ENCODE measurements at places on chromosomes 5 and 9.

DNA sequence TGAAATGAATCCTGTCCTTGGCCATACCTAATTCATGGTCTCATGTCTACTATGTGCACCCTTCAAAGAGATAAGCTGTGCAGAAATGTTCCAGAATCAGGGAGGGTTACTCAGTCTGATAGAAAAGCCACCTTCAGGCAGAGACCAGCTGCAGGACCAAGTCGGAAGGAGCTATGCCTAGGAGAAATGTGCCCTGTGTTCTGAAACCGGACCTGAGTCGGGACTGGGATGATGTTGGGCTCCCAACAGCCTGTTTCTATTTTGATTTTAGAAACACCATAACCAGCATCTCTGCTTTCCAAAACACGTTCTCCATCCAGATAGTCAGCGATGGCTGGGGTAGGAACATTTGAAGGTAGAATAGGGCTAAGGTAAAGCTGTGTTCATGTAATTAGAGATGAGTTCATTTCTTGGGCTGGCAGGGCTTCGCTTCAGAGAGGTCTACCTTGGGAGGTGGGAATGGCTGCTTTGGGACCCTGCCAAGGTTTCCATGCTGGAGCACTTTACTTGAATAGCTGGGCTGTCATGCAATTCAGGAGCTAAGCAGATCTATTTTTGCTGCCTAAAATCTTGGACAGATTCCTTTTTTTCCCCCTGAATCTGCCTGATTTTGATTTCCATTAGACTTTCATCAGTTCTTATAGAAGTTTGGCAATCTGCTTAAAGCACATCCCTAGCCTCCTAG, 2.8 kb downstream of the ADCY2 start:
- no peak for DNase-seq

- no peak for DNase-seq
Observed at GRCh38 chr5:168123631-168124528, 167.6 kb upstream of the WWC1 start.

GRCh38 chr5:107794741-107795140, 124.0 kb upstream of the EFNA5 start:
- DNase-seq: no peak

DNA sequence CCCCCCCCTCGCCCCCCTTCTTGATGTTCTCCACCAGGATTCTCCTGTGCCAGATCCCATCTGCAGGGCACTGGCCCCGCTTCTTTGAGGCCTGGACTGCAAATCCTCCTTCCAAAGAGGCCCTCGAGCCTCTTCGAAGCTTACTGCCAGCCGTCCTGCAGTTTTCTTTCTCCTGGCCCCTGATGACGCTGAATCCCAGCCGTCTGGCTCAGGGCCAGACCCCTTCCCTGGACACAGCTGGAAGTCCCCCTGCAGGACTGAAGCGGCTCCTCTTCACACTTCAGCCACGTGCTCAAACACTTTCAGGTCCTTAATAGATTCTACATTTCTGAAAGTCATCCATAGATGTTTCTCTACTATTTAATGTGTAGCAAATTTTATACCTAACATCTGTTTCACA, 121.5 kb downstream of the EHMT1 start:
- DNase-seq: no peak

DNA sequence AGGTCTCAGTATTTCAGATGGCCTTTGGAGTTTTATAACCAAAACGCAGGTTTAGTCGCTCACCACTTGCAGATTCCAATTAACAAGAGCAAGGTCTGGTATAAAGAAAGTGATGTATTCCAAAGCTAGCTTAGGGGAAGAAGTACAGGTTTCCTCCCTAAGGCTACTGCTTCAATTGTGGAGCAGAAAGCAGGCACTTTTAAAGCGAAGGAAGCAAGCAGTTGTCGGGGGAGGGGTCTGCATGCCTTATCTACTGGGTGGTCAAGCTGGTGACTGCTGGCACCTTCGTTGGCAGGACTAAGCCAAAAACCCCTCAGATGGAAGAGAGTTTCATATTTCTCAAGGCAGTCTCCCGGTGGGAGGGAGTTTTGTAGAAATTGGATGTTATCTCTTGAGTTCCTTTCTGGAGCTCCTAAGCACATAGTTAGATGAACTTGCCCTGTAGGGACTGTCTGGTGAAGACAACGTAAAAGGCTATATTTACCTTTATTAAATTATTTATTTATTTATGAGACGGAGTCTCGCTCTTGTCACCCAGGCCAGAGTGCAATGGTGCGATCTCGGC, 1.6 kb upstream of the TMEM245 start:
- DNase-seq: no peak

DNA sequence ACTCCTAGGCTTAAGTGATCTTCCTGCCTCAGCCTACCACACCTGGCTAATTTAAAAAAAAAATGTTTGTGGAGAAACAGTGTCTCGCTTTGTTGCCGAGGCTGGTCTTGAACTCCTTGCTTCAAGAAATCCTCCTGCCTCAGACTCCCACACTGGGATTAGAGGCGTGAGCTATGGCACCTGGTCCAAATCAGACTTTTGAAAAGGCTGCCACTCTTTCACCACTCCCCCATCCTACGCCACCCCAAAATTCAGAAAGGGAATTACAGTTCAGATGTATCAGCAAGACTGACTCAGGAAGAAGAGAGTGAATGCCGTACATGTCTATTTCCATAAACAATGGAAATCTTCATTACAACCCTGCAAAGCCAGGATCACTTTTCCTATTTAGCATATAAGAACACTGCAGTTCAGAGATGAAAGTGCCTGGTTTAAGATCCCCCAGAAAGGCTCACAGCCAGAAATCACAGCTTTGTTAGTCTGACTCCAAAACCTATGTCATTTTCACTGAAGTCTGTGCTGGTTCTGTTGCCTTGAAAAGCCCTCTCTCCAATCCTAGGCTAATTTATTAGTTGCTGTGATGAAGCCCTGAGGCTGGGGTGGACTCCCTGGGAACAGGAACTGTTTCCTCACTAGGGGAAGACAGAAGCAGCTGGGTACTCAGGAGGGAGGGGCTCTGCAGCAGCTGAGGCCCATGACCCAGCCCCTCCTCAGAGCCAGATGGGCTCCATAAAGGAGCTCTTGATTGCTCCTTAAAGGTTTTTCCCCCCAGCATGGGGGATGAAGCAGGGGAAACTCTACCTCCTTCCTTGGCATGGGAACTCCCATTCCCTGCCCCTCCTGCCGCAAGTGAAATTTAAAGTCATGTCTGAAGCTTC, 3.1 kb downstream of the FBLL1 start:
- DNase-seq: no peak

DNA sequence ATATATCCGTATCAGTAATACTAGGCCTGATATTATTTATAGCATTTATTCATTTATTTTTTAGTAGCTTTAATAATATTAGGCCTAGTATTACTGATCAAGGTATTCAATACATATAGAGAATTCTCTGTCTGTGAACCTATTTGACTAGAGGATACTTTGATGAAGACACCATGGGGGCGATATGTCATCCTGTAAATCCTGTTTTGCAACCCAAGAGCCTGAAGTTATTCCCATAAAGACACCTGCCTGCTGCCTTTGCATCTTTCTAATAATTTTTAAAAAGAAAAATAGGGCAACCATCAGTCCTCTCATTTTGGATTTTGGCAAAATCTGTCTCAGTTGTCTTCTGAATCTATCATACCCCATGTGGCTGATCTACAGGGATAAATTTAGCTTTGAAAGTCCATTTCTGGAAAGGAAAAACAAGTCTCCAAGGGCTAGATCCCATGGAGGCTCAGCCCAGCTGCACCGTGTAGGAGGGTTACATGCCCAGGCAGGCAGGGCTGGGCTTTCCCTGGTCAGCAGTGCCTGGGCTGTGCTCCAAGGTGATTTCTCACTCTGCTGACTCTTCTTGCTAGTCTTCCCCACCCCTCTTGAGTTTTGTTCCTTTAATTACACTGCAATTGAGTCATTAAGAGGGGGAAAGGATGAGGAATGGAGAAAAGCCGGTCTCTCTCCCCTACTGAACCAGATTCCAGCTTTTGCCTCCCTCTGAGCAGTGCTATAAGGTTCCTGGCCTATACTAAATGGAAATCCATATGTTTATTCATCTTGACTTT, 169.0 kb downstream of the TRIM32 start:
- DNase-seq: no peak

- no peak for DNase-seq
Observed at GRCh38 chr5:176934309-176934930, 35.3 kb upstream of the HK3 start.

- DNase-seq: no peak
Observed at GRCh38 chr5:172802567-172803176, 31.4 kb upstream of the ERGIC1 start.

DNA sequence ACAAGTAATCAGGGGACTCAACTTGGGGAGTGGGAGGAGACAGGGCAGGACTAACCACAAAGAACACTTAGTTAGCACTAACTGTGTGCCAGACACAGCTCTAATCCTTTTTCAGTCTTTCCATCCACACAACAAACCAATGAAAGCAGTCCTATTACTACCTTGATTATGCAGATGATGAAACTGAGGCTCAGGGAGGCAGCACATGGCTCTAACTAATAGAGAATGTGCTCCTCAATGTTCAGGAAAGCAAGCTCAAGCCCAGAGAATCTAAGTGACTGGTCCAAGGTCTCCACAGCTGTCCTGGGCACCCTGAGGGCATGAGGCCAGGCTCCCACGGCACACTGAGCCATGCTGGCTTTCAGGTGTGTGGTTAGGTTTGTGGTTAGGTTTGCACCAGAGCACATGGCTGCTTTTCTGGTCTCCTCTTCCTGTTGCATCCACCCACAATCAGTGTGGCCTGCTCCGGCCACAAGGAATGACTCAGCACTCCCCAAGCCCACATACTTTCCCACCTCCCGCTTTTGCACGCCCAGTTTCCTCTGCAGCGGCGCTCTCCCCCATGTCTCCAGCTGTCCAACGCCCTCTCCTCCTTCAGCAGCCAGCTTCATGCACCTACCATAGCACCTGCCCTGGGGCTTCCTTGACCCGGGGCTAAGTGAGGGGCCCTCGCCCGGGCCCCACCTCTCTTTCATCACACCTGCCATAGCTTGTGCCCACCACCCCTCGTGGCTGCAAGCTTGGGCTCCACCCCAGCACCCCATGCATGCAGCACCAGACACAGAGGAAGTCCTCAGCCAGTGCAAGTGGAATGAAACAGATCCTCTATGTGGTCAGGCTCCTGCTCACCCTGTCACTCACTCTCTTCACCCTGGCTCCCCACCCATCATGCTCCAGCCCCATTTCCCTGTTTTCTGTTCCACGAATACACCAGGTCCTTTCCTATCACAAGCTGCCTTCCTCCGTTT, 133.1 kb downstream of the GABBR2 start:
- DNase-seq: peak; percentile 32

- no peak for DNase-seq
Observed at GRCh38 chr9:90870621-90871326, 69.2 kb downstream of the SYK start.

DNA sequence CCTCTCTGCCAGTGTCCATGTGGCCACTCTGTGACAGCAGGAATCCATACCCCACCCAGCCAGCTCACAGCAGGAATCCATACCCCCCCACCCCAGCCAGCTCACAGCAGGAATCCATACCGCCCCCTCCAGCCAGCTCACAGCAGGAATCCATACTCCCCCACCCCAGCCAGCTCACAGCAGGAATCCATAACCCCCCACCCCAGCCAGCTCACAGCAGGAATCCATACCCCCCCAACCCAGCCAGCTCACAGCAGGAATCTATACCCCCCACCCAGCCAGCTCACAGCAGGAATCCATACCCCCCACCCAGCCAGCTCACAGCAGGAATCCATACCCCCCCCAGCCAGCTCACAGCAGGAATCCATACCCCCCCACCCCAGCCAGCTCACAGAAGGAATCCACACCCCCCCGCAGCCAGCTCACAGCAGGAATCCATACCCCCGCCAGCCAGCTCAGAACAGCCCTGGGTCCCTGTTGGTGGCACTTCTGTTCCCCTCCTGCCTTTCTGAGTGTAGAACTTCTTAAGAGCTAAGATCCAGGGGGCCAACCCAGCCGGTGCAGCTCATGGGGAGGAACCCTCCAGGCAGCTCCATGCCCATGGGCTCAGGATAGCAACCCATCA, 8.4 kb upstream of the RXRA start:
- no peak for DNase-seq

GRCh38 chr5:87340716-87341115, 72.0 kb downstream of the CCNH start:
- no peak for DNase-seq

GRCh38 chr9:114123031-114123977, 24.2 kb upstream of the KIF12 start:
- no peak for DNase-seq

DNA sequence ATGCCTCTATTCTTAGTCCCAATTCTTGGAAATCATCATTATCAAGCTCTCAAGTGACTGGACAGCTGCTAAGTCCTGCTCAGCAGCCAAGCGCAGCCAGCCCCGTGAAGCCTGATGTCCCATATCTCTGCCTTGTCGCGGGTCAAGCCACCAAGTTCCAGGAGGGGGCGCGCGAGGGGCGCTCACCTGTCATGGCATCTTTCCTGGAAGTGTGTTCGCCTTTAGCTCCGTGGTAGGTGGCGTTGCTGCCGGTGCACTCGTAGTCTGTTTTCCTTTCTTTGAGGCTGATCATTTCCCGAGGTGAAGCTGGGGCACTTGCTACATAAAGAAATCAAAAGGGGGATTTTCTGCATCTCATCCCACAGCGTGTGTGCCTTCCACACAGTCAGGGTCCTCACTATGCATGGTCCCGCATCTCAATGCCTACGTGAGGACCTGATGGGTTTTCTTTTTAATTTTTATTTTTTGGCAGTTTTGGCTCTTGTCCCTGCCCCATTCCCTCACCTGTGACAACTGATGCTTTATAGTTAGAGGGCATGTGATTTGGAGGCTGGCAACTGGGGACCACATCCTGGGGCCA, 227.0 kb upstream of the DAP start:
- DNase-seq: peak; percentile 38

- peak; percentile 55 for DNase-seq
Observed at GRCh38 chr9:84953797-84954705, 284.5 kb downstream of the NTRK2 start.

DNA sequence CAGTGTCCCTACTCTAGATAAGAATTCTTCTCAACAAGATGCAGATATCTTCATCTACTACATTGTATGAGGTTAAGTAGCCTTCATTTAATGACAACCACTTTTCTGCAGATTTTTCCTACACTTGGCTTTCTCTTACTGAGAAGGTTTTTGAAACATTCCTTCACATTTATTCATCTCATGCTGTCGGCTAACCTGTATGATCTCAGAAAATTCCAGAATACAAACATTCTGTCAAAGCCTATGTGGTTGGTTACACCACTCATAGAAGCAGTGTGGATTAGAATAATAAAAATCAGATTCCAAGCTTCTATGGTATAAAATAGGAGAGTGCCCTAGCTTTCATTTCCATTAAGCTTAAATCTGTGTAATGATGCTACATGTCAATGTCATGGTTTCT, 39.4 kb upstream of the ERCC6L2 start:
- DNase-seq: no peak

GRCh38 chr9:70470050-70471015, 55.9 kb upstream of the KLF9 start:
- DNase-seq: no peak

DNA sequence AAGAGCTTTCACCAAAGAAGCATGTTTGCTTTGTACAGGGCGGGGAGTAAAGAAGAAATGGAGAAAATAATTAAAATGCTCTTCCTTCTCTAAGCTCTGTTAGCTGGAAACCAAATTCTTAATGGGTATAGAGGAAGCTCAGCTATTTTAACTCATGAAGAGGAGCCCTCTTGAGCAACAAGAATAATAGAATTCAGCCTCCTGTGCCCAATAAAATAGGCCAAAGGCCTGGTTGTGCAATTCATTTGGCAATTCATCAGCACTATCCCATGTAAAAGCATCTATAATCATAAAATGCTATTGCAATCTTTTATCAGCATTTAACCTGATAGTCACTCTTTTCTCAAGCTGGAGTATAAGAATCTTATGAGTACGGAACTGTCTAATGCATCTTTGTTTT, 133.6 kb upstream of the CDH6 start:
- DNase-seq: no peak
